Activated CD8-positive, alpha-beta memory T cell treated with anti-CD3 and anti-CD28 coated beads, Interleukin-2, amount 10 ng/mL, durations not matched to agents 7 days and 5 days (primary cell): ENCODE measurements at places on chromosomes 7 and 10. TPM values are rescaled to one million over a fixed set of nuclear protein-coding genes. Genes with fewer than 3 reads are reported as not detected.

ELOVL3 gene
- not detected for total RNA-seq

GPR146 gene
- 2.1 TPM for total RNA-seq

PTPRN2 gene
- total RNA-seq = 3.2 TPM

FAM13C gene
- not detected for total RNA-seq

MYL7 gene
- total RNA-seq = not detected
